A549 (cell line): ENCODE measurements at places on chromosomes 5 and 9. TPM values are rescaled to one million over a fixed set of nuclear protein-coding genes. Genes with fewer than 3 reads are reported as not detected.

DNA sequence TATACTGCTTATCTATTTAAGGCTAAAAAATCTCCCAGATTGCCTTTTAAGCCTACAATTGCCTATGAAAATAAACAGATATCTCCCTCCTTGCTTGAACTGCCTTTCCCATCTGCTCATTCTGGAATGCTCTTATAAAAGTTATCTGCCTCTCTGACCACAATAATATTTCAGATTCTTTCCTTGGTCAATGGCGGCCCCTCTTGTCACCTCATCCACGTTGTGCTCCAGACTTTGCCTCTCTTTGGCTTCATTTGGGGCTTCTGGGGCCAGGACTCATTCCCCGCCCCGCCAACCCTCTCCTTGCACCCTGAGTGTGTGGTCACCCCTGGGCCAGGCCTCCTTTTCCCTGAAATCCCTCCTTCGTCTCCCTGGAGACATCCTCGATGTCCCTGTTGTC, 110.0 kb upstream of the RPS23 start:
- no peak for DNase-seq

DNA sequence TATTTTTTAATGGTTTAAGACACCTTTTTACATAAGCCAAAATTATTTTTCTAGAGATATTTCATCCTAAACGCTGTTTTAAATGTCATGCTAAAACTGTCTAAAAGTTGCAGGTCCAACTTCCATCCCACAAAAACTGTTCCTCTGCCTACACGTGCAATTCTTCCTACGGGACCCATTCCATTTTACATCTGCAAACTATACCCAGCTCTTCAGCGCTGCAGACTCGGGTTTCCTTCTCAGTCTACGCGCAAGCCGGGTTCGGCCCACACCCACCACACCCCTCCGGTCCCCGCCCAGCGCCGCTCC, 8.7 kb downstream of the RANBP6 start:
- DNase-seq = no peak

DNA sequence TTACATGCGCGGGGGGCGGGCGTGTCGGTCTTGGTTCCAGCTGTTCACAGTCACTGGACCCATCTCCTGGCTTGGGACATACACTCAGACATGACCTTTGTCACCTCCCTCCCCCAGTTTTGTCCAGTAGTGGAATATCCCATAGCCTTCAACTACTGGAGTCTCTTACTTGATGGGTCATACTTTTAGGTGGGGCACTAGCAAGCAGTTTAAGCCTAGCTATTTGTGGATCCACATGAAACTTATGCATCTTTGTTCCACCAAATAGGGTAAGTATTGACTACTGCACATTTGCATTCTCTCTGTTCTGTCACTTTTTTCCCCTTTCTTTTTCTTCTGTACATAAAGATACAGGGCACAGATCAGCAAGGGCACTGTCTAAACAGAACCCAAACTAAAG, 15.4 kb upstream of the MAMDC2 start:
- DNase-seq = no peak

DNA sequence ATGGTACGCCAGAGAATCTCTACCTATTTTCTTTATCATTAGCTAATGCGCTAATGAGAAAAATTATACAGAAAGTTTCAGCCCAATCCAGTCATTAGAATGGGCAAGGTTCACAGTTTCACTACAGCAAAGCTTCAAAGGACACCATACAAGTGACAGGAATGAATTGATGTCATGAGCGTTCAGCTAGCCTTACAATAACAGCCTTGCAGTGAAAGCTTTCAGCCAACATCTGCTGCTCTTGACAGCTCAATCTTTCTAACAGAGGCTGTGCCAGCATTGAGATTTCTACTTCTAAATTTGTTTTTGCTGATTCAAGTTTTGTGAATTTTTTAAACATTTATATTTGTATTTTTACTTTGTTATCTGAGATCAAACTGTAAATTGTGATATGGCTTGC, 302.4 kb upstream of the FAM174A start:
- no peak for DNase-seq

DNA sequence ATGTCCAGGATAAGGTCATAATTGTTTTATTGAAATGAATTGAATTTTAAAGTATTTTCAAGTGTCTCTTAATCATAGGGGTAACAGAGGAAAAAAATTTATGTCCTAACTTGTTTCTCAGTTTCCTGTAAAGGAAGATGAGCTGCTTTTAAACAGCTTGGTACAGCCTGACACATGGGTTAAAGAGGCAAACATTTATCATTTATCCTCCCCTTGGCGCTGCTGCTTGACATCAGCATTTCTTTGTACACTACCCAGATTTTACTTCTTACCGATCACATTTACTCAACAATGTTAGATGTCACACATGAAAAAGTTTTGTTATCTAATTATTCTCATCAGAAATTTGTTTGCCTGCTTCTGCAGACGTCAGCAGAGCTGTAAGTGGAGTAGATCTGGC, 79.4 kb upstream of the CTSL start:
- DNase-seq = no peak

DNA sequence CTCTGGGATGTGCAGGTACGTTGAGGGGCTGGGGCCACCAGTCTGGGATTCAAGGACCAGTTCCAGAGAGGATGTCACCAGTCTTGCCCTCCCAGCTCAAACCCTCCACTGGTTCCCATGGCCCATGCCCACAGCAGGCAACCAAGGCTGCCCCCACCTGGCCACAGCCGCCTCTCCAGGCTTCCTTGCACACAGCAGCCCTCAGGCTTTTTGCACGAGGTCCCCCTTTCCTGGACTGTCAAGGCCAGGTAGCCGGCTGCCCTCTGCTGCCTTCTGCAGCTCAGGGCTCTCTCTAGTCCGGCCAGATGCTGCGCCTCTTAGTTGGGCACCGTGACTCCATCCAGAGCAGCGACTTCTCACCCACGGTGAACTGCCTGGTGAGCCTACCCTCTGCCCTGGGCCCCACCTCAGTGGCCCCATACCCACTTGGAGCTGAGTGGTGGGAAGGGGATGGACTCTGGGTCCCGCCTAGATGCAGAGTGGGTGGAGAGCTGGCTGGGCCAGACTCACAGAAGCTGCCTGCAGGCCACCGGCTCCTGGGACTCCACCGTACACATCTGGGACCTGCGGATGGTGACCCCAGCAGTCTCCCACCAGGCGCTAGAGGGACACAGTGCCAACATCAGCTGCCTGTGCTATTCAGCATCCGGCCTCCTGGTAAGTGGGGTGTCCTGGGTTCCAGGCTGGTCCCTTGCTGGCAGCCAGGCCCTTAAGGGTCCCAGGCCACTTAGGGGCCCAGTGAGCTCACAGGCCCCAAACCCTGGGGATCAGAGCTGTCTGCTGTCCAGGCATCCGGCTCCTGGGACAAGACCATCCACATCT, 2.9 kb downstream of the WDR38 start:
- no peak for DNase-seq

DNA sequence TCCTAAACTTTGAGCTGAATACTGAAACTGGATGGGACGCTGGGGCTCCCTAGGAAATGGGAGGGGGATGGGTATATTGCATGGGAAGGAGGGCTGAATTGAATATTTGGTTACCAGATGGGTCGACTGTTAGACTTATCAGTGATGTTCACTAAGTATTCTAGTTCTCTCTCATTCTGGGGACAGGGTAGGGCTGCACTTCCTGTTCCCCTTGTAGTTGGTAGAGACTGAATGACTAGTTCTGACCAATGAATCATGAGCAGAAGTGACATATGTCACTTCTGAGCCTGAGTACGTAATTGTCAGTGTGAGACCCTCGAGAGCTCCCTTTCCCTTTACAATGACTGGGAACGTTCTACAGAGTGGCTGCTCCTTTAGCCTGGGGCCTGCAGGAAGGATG, 55.5 kb upstream of the DMRT1 start:
- DNase-seq = no peak

DNA sequence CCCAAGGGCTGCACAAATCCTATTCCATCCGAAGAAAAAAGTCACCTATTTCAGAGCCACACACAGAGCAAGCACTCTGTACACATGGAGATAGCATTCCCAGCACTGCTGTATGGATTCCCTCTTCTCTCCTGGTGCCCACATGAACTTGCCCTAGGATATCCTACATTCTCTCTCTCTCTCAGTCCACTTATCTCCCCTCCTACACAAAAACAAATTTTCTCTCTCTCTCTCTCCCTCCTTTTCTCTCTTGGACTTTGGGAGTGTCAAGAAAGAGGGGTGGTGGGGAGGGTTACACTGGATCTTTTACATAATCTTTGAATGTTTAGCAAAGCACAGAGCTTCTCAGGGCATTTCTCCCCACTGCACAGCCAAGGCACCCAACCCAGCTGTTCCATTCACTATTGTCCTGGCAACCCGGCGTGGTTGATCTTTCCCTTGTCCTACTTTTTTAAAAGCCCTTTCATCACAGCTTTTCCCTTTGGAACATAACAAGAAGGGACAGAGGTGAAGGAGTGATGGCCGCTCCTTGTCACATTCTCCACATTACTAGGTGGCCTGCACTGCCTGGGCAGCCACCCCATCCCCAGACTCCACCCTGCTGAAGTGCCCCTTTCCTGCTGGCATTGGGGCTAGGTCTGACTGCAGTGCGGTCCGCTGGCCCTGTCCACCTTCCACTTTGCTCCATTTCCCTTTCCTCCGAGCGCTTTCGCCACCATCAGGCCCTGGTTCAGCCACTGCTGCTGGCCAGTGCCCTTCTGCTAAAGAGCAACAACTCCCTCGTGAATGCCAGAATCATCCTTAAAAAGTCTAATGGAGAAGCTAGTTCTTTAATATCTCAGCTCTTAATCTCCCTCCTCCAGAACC, 22.2 kb upstream of the SLC1A3 start:
- DNase-seq = no peak

DNA sequence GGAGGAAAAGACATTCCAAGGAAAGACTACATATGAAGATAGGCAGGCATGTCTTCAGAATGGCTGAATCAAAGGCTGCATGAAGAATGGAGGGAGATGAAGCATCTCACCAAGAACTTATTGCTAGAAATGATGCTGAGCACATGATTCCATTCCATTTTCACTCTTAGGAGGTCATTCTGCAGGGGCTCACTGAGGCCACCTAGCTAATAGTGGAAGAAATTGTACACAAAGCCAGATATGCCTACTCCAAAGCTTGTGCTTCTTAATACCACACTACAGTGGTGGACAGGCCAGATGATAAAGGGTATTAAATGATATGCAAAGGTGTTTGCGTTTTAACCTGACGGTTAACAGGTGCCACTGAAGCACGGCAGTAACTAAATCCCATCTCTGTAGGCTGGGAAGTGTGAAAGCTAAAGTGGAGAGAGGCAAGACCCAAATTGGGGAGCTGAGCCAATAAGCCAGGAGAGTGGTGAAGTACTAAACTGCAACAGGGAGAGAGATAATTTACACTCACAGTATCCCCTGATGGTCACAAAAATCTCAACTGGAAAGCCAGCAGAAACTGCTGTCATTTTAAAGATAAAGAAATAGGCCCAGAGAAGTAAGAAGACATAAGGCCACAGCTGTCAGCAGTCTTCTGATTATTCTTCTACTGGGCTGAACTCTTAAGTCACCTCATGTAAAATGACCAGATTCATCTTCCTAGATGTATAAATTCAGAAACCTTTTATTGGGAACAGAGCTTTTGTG, 14.6 kb downstream of the NDUFA8 start:
- DNase-seq = no peak

DNA sequence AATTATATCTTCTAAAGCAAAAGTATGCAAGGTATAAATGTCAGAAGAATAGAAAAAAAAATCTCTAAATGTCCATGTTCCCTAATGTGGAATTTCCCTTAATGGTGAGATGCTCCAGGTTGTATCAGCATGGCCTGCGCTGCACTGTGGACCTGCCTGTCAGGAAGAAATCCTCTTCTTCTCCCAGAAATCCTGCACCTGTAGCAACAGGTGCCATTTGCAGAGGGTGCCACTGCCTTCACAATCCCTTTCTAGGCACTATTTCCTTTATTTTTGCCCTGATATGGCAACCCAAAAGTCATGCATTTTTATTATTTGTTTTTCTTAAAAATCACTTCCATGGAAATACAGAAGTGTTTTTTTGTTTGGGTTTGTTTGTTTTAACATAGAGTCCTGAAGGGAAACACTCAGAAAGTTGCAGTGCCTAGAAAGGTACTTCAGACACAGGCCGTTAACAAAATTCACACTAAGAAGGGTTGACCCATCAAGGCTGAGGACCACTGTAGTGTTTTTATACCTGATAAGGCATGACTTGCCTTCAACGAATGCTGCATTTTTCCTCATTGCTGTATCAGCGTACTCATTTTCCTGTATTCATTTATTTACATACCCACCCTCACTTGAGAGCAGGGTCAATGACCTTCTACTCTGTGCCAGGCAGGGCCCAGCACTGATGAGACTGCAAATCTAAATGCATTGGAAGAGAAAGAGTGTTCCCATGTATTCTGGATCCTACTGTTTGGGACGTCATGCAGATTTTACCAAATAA, 177.8 kb downstream of the SNX18 start:
- DNase-seq = no peak

GRCh38 chr9:31347082-31347617, 1037.3 kb upstream of the ACO1 start:
- DNase-seq = no peak

GRCh38 chr5:162372256-162372655, 304.7 kb downstream of the GABRG2 start:
- DNase-seq = no peak

DNA sequence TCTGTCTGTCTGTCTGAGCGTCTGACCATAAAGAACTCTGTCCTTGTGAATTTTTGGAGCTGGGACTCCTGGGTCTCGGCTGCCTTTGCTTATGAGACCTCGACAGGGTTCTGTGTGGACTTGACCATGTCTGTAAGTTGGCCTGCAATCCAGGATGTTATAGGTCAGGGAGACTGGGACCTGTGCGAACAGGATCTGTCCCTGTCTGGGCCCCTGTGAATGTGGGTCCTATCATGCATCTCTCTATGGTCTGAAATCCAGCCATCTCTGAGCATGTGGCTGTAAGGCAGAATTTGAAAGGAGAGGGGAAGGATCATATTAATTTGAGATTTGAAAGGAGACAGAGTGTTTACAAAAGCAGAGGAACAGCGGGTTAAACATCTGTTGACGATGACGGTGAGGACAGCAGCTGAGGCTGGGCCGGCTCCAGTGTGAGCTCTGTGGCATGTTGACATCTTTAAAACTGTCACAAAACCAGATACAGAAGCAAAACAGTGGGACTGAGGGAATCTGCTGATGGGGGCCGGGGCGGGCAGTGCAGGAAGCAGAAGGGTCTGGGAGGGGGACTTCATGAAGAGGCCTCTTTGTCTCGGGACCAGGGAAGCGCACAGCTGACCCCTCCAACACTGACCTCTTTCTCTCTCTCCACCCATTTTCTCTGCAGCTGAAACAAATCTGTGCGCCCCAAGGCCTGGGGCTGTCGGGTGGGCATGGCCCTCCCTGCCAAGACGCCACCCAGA, 19.1 kb upstream of the MVB12B start:
- DNase-seq = no peak

DNA sequence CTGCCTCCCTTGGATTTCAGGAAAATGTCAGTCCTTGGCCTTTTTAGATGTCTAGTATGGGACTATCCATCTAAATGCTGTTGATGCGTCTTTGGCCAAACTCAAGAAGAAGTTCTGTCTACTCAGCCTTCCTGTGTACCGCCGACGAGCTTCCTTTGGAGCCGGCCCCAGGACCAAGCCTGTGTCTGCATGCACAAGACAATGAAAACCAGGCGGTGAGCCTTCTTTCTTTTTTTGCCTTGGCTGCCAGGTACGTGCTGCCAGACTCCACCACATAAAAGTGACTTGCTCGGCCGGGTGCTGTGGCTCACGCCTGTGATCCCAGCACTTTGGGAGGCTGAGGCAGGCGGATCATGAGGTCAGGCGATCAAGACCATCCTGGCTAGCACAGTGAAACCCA, 6.0 kb upstream of the NEURL1B start:
- no peak for DNase-seq

DMAC1 gene
- polyA plus RNA-seq = 33.1 to 40.4 TPM (median 34.3 TPM) in 3 replicates

FBN2 gene
- polyA plus RNA-seq = 22.4 to 30.8 TPM (median 22.7 TPM) in 3 replicates

SLC23A1 gene
- polyA plus RNA-seq = 4.0 to 5.1 TPM (median 4.3 TPM) in 3 replicates

LIX1 gene
- not detected in 3 replicates for polyA plus RNA-seq

IL5 gene
- not detected in 3 replicates for polyA plus RNA-seq

RAPGEF6 gene
- polyA plus RNA-seq = 5.9 to 6.4 TPM (median 5.9 TPM) in 3 replicates

DAP gene
- 47.3 to 65.0 TPM (median 54.9 TPM) in 3 replicates for polyA plus RNA-seq
